Fibroblast of the aortic adventitia (primary cell): ENCODE measurements at places on chromosomes 13 and 19. TPM values are rescaled to one million over a fixed set of nuclear protein-coding genes. Genes with fewer than 3 reads are reported as not detected.

DNA sequence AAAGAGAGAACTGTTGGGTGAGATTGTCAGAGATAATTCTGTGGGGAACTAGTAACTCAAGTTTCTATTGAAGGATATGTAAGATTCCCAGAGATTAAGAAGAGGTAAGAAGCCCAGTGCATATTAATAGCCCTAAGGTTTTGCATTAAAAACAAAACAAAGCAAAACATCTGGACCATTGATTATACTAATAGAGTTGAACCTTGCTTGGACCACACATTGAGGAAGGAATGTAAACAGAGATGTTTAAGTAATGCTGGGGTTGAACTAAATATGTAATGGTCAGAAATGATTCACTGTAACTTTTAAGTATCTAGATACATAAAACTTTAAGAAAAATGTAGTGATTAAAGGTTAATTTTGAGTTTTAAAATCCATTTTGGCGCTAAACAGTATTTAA lies 1770.0 kb downstream of the PCDH9 start:
- no peak for DNase-seq

- DNase-seq, result no peak
Observed at GRCh38 chr19:8461891-8462290, 17.1 kb downstream of the HNRNPM start.

The KCTD15 gene
- total RNA-seq, result 13.3 and 28.9 TPM in 2 replicates

DNA sequence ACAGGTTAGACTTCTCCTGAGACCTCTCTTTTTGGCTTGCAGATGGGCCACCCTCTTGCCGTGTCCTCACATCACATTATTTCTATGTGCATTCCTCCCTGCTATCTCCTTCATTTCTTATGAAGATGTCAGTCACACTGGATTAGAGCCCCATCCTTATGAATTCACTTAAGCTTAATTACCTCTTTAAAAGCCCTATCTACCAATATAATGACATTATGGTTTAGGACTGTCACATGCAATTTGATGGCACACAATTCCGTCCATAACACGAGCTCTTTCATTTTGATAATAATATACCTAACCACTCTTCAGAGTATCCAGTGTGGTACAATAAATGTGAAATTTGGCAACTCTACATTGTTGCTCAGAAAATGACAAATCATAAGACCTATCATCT lies 1037.3 kb downstream of the DIAPH3 start:
- no peak for DNase-seq

The FLT3 gene
- total RNA-seq, result not detected in 2 replicates

DNA sequence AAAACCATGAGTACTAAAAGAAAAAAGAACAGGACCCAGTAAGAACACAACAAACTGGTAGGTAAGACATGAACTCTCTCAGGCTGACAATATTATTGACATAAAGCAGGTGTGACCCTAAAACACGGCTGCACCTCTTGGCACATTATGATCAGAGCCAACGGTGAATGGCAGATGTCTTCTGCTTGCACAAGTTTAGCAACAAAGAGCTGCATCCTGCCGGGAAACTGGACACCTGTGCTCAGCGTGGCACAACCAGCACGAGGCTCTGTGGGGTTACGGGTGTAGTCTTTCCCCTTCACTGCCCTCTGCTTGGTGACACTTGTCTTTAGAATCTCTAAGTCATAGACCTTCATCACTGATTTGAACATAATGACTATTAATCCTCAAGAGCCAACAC lies 97.9 kb downstream of the DOCK9 start:
- no peak for DNase-seq

- DNase-seq, result peak; percentile 58
Observed at GRCh38 chr13:74135326-74136083, 1.3 kb upstream of the KLF12 start.

- DNase-seq, result peak; percentile 28
Observed at GRCh38 chr13:41547251-41548000, 90.1 kb downstream of the RGCC start.

DNA sequence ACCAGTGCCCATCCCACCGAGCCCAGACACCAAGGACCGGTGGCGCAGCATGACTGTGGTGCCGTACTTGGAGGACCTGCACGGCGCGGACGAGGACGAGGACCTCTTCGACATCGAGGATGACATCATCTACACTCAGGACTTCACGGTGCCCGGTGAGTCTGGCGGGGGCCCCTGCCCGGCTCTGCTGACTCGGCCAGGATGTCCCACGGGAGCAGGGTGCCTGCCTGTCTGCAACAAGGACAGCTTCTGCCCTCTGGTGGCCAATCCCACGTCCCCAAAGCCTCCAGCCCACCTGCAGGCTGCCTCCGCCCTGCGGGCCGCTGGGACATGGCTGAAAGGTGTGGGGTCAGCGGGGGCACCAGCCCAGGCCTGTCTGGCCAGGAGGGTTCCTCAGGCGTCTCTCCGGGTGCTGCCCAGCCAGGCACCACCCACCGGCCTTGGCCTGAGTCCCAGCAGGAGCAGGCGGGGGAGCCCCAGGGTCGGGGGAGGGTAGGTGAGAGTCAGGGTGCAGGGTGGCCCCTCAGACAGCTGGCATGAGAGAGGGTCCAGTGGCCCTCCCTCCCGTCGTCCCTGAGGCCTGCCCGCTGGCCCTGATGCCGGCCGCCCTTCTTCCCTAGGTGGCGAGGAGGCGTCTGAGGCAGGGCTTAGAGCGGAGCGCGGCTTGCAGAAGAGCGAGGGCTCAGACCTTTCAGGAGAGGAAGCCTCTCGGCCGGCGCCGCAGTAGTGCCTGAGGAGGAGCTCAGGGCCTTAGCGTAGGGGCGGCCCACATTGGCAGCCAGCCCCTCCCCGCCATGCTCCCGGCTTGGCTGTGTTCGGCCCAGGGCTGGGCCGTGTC lies 14.6 kb downstream of the CBARP start:
- DNase-seq, result no peak

- DNase-seq, result no peak
Observed at GRCh38 chr13:33761740-33762139, 56.2 kb upstream of the RFC3 start.

The C13orf42 gene
- not detected in 2 replicates for total RNA-seq

- DNase-seq, result no peak
Observed at GRCh38 chr13:88063741-88064140, 392.6 kb downstream of the SLITRK5 start.

- DNase-seq, result no peak
Observed at GRCh38 chr13:34345258-34345965, 527.5 kb downstream of the RFC3 start.

GRCh38 chr19:45860359-45861259 lies 2.3 kb downstream of the SYMPK start:
- no peak for DNase-seq
